PC-9 (cell line): ENCODE measurements at places on chromosomes 11 and 22.

DNA sequence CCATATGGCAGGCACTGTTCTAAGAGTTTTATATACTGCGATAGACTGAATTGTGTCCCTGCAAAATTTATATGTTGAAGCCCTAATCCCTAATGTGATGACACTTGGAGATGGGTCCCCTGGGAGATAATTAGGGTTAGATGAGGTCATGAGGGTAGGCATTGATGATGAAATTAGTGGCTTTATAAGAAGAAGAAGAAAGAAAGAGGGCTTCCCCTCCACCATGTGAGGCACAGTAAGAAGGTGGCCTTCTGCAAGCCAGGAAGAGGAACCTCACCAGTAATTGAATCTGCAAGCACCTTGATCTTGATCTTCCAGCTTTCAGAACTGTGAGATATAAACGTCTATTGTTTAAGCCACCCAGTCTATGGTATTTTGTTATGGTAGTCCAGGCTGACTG, 46.6 kb upstream of the TENM4 start:
- DNase-seq = no peak

GRCh38 chr11:19915808-19916207, 203.2 kb downstream of the NAV2 start:
- DNase-seq = no peak

DNA sequence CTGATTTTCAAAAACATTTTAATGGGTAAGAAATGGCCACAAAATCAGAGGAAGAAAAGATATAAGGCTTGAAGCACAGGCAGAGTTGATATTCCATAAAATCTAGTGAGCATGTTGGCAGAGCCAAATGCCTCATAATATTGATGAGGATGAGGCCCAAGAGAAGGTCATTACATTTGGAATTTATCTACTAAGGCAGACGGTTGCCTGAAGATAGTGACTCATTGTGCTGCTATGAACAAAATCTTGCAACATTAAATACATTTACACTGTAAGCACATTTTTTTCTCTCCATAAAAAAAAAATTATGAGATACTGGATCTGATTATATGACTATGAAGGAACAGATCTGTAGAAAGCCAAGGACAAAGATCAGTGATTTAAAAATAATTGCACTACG, 881.4 kb upstream of the CHORDC1 start:
- DNase-seq = peak; percentile 75

DNA sequence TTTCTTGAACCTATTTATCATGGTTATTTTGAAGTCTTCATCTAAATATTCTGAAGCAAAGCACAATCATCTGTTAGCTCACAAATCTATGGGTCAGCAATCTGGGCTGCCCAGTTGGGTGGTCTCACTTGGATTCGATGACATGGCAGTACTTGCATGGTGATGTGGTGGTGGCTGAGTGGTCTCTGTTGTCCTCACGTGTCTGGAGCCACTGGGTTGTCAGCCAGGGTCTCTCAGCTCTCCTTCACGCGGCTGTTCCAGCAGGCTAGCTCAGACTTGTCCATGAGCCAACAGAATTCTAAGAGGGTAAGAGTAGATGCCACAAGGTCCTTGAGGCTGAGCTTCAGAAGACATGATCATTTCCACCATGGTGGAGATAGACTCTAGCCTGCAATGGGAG, 66.4 kb upstream of the KCNQ1OT1 start:
- no peak for DNase-seq

DNA sequence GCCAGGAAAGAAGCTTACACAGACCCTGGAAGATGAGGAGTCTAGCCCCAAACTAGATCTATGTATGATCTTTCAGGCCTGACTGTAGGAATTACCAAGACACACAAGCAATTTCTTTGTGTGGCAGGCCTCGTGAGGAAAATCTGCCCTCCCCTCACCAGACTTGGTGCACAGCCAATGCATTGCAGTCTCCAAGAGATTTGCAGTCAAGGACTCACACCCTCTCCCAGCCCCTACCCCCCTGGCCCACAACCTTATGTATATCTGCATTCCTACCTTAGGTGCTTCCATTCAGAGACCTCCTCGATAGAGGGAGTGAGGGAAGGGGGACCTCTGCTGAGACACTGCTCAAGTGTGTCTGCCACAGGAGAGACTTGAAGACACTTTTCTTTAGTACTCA, 9.8 kb downstream of the OR8B12 start:
- DNase-seq = no peak

DNA sequence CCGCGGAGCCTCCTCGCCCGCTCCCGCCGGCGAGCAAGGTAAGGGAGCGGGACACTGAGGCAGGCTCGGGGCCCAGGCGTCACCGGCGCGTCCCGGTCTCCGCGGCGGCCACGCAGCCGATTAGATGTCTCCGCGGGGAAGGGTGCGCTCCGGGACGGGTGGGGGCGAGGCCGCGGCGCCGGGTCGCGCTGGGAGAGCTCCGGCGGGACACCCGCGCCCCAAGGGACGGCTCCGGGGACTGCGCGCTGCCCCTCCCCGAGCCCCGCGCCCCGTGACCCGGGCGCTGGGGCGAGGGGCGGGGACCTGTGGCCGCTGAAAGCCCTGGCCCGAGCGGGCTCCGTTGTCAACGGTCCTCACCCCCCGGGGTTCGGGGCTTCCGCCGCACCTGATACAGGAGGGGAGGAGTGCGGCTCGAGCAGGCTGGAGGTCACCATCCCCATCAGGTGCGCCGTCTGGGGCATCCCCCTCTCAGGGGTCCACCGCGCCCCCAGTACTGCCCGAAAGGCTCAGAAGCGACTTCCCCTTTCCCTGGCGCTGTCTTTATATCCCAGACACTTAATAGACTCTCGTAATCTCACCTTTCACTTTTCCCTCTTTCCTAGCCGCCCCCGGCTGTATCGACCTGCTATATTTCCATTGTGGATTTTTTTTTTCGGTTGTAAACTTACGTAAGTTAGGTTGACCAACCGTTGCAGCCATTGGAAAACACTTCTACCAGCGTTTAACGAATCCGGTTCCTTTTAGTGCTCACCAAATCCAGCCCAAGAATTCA, 573 bp downstream of the PPFIA1 start:
- peak; percentile 56 for DNase-seq

DNA sequence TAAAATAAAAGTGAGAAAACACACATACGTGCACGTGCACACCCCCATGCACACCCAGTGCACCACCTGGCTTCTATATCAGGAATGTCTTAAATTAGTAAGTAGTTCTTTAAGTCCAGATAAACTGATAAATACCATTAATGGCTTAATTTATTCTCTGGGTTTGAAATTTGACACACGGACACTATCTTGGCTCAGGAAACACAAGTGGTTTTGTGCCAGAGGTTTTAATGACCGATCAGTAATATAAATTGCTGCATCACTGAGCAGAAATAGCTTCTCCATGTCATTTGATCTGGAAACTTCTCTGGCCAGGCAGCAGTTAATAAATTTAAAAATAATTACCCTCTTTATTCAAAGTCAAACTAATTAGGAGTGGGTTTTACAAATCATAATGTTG, 101.5 kb upstream of the NNMT start:
- DNase-seq = no peak

DNA sequence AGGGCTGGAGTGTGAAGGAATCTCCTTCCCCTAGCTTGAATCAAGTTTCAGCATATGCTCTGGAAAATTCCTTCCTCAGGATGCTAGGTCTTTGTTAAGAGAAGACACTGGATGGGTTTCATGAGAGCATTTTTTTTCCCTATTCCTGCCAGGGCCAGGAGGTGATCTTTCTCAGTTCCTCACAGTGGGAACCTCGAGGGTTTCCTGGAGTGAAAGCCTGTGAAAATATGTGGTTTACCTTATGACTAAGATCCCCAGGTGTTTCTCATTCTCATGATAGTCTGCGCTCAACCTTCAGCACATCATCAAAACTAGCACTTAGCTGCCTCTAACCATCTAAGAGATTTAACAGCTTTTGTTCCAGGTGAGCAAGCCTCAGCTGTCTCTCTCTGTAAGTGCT, 985.3 kb upstream of the FAT3 start:
- peak; percentile 45 for DNase-seq

DNA sequence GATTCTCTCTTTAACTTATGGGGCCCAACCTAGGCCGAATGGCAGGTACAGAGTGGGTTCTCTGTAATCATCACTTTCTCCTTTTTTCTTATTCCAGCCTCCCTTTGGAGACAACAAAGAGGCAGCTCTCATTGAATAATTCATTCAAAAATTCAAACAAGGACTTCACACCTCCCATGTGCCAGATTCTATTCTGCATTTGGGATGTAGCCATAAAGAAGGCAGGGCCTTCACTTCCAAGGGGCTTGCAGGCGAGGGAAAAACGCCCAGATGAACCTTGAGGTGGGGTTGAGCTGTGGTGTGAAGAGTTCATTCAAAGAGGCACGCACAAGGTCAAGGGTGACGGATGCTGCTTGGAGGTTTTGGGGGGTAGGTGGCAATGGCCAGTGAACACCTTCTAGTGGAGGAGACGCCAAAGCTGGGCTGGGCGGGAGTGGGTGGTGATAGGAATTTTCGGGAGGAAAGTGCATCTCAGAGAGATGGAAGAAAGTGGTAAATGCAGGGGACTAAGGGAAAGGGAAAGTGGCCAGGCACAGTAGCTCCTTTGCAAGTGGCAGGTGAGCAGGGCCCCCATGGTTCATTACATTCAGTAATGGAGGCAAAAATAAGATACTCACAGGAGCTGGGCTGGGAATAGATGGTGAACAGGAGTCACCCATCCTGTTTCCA, 499.6 kb downstream of the MIAT start:
- no peak for DNase-seq

DNA sequence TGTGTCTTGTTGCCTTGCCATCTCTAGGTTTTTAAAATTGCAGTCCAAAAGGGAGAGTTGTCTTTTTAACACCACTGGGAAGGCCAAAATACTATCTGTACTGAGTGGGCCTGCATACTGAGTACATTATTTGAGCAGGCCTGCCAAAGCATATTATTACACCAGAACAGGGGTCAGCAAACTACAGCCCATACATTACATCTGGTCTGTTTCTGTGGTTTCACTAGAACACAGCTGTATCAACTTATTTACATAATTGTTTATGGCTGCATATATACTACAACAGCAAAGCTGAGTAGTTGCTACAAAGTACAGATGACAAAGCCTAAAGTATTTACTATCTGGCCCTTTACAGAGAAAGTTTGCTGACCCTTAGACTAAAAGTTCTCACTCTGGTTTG, 74.0 kb downstream of the USP35 start:
- DNase-seq = no peak

GRCh38 chr11:45285930-45286632, at the start of gene SYT13:
Gene SYT13 (minus strand): TSS chr11:45286341. CDS start chr11:45286207, 134 bp downstream.
- DNase-seq = no peak

GRCh38 chr11:67699521-67699920, 25.1 kb upstream of the ALDH3B2 start:
- no peak for DNase-seq

DNA sequence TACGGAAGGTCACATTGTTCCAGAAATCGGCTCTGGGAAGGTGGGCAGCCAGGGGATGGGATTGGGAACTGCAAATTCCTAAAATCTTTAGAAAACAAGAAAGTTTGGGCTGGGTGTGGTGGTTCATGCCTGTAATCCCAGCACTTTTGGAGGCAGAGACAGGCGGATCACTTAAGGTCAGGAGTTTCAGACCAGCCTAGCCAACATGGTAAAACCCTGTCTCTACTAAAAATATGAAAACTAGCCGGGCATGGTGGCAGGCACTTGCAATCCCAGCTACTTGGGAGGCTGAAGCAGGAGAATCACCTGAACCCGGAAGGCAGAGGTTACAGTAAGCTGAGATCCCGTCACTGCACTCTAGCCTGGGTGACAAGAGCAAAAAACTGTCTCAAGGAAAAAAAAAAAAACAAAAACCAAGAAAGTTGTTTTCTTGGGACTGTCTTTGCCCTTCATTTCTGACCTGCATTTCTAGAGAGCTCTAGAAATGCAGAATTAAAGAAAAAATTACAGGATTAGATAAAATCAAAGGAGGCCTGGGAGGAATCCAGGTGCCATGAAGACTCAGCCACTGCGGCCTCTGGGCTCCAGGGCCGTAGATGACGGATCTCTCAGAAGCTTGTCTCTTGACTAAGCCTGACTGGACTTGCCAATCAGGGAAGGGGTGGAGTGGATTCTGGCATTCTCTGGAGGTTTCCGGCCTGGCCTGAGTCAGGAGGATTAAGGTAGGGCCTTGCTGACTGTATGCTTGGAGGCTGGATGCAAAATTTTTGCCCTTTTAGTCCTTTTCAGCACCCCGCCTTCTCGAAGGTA, 5.3 kb upstream of the MALAT1 start:
- peak; percentile 97 for DNase-seq
